ENCODE measurements at places on chromosomes 2 and 18.

GRCh38 chr2:195590861-195591205 is 66.2 kb upstream of the SLC39A10 start:
- no peak overlapping the region for H3K4me3 ChIP-seq
- H3K4me1 ChIP-seq = peaks cover 5% of the 10 kb centered on the region
- H3K27ac ChIP-seq = no peak overlapping the region
- no peak for DNase-seq
- no peaks in the 10 kb centered on the region for H3K36me3 ChIP-seq

GRCh38 chr2:212682937-212683336 is 144.3 kb upstream of the ERBB4 start:
- no peak for DNase-seq
- no peaks in the 10 kb centered on the region for H3K27me3 ChIP-seq
- no peak overlapping the region for H3K27ac ChIP-seq
- H3K4me3 ChIP-seq = no peak overlapping the region

DNA sequence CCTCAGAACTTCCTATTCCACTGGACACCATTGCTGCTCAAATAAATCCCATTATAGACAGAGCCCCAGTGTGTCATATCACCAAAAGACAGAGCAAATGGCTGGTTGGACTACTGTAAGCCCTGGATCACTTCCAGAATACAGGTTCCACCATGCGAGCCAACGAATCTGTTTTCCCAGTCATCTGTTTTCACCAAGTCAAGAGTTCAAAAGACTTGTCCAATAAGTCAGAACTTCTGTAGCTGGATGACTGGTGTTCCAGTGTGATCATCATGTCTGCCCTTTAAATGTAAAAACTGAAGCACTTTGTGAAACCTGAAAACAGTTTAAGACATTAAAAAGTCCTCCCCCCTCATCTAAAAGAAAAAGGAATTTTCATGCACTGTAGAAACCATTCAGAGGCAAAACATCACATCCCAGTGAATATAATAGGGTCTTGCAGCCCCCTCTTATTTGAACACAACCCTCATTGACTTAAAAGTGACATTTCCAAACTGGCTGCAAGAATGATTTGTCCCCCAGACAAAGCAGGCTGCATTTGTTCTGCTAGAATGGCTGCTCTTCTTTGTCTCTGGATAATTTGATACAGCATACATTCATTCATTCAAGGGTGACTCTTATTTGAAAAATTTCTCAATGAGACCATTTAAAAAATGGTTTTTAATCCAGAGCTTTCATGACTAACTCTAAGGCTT is 64.6 kb upstream of the TANC1 start:
- H3K27me3 ChIP-seq = no peaks in the 10 kb centered on the region
- H3K4me1 ChIP-seq = no peaks in the 10 kb centered on the region
- no peak overlapping the region for H3K27ac ChIP-seq
- H3K4me3 ChIP-seq = no peak overlapping the region
- H3K36me3 ChIP-seq = no peaks in the 10 kb centered on the region

DNA sequence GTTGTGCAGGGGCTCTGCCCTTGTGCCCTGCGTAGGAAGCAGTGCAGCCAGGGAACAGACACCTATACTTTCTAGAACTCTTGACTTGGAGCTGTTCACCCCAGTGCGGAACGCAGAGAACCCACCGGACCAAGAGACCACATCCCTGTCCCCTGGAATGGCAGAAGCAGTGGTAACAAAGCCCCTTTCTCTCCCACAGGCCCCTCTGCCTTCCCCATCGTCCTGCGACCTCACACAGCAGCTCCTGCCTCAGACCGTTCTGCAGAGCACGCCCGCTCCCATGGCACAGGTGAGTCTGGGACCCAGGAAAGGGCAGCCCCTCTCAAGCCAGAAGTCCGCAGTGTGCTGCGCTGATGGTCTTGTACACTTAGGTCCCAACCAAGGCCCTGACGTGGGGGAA is 24.6 kb upstream of the RPL31 start:
- no peak for DNase-seq
- H3K27ac ChIP-seq = no peak overlapping the region
- H3K27me3 ChIP-seq = no peaks in the 10 kb centered on the region
- no peaks in the 10 kb centered on the region for H3K36me3 ChIP-seq
- peaks cover 15% of the 10 kb centered on the region for H3K4me1 ChIP-seq
- no peak overlapping the region for H3K4me3 ChIP-seq

DNA sequence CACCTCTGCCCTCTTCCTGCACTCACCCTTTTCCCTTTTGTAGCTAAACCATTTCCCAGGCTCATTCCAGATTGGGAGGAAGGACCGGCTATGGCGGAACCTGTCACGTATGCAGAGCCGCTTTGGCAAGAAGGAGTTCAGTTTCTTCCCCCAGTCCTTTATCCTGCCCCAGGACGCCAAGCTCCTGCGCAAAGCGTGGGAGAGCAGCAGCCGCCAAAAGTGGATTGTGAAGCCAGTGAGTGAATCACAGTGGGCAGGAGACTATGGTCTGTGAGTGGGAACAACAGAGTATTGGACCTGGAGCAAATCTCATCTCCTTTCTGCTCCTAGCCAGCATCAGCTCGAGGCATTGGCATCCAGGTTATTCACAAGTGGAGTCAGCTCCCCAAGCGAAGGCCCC is 35.0 kb upstream of the CYP27A1 start:
- no peaks in the 10 kb centered on the region for H3K27me3 ChIP-seq
- H3K4me1 ChIP-seq = no peaks in the 10 kb centered on the region
- H3K4me3 ChIP-seq = no peak overlapping the region
- H3K36me3 ChIP-seq = no peaks in the 10 kb centered on the region
- no peak for DNase-seq
- H3K27ac ChIP-seq = no peak overlapping the region

DNA sequence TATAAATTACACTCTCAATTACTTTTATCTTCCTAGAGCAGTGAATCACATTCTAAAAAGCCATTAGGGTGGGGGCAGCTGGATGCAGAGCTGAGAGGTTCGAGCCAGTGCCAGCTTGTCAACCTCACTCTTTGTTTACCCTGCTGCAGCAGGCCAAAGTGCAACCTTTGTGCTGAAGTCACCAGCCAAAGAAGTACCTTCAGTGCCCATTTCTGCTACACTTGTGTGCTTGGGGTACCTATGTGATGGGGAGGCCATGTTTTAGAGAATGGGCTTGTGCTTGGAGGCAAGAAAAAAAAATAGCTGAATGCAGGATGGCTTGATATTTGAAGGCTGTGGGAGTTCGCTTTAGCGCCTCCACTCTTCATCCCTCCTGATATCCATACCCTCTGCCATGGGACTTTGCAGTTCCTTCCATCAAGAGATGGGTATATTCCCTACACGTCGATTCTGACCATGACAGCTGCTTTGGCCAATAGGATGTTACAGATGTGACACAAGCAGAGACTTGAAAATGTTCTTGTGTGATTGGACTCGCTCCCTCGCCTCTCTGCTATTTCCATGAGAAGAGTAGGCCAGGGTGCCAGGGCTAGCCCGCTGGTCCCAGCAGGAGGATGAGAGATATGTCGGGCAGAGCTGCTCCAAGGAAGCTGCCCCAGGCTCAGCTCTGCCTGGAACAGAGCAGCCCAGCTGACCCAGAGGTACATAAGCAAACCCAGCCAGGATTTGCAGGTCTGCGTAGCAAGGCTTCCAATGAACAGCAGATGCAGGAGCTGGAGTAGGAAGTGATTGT is 12.7 kb upstream of the FZD5 start:
- no peak overlapping the region for H3K4me3 ChIP-seq
- H3K27ac ChIP-seq = no peak overlapping the region
- no peaks in the 10 kb centered on the region for H3K36me3 ChIP-seq
- no peak for DNase-seq
- H3K27me3 ChIP-seq = no peaks in the 10 kb centered on the region

DNA sequence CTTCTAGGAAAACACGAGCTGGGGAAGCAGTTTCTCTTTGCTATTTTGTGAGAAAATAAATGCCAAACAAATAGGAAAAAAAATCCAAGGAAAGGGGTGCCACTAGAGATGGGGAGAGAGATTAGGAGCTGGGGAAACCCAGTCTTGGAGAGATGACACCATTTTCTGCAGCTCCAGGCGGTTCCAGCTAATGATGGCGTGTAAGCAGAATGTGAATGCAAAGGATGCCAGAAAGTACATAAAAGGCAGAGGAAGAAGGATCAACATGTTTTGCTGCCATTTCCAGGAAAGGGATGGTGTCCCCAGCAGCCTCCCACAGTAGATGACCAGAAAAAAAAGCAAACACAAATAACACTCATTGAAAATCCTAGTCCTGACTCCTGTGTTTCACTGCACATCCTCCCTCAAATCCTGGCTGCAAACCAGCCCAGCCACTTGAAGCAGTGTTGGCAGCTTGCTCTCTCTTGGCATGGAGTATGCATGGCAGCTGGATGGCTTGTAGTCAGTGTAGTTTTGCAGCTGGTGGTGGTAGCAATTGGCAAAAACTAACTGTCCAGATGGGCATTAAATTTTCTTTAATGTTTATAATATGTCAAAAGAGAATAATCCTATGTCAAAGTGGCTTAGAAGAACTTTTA is 93.6 kb downstream of the FTCDNL1 start:
- no peaks in the 10 kb centered on the region for H3K27me3 ChIP-seq
- H3K36me3 ChIP-seq = no peaks in the 10 kb centered on the region
- H3K4me3 ChIP-seq = no peak overlapping the region
- DNase-seq = no peak
- H3K27ac ChIP-seq = no peak overlapping the region

GRCh38 chr2:240930096-240930630 is 24.0 kb downstream of the CROCC2 start:
- DNase-seq = no peak
- no peaks in the 10 kb centered on the region for H3K4me1 ChIP-seq
- no peaks in the 10 kb centered on the region for H3K36me3 ChIP-seq
- no peaks in the 10 kb centered on the region for H3K27me3 ChIP-seq
- no peak overlapping the region for H3K4me3 ChIP-seq

GRCh38 chr18:13213036-13213795 is 5.3 kb upstream of the LDLRAD4 start:
- H3K4me1 ChIP-seq = peaks cover 12% of the 10 kb centered on the region
- DNase-seq = no peak
- no peak overlapping the region for H3K27ac ChIP-seq
- no peaks in the 10 kb centered on the region for H3K36me3 ChIP-seq
- no peak overlapping the region for H3K4me3 ChIP-seq

GRCh38 chr2:7288484-7288883 is 371.3 kb downstream of the RNF144A start:
- H3K4me3 ChIP-seq = no peak overlapping the region
- no peak for DNase-seq
- no peaks in the 10 kb centered on the region for H3K4me1 ChIP-seq
- no peaks in the 10 kb centered on the region for H3K27me3 ChIP-seq

DNA sequence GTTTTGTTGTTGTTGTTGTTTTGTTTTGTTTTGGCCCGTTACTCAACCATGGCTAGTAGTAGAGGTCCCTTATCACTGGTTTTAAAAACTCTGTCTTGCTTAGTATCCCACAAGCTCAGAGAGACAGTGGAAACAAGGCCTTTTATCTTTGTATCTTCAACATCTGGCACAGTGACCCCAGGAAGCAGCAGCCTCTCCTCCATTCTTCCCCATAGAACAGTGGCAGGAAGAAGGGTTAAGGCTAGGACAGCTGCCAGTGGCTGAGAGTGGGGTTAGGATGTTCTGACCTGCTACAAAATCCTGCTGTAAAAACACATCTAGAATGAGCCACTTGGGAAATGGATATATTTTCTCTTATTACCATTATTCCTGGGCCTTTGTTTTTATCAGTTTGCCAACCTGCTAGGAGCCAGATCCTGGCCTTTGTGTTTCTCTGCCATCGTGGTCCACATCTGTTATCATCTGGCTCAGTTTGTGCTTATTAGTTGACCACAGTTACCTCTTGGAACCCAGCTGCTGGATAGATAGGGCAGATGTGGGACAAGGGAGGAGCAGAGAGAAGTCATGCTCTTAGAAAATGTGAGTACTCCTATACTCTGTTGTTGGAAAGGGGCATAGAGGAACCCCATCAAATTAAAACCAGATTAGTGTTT is 246.8 kb downstream of the AGPS start:
- H3K4me1 ChIP-seq = no peaks in the 10 kb centered on the region
- no peaks in the 10 kb centered on the region for H3K27me3 ChIP-seq
- no peaks in the 10 kb centered on the region for H3K36me3 ChIP-seq

DNA sequence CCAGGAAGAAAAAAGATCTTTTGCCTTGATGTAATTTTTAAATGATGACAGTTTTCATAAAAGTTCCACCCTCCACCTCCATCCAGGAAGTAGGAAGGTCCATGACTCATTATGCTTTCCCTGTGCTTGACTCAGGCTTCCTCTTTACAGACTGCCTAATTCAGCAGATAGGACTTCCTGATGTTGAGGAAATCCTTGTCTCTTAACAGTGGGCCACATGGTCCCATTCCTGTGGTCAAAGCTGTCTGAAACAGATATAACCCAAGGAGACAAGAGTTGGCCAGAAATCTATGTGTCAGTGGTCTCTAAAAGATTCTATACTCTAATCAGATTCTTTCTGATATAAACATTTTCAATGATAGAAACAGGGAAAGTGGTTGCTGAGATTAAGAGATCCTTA is 119.1 kb downstream of the BAZ2B start:
- no peaks in the 10 kb centered on the region for H3K27me3 ChIP-seq
- no peaks in the 10 kb centered on the region for H3K4me1 ChIP-seq
- H3K36me3 ChIP-seq = peaks cover 2% of the 10 kb centered on the region
- DNase-seq = no peak

- no peaks in the 10 kb centered on the region for H3K27me3 ChIP-seq
- no peaks in the 10 kb centered on the region for H3K4me1 ChIP-seq
- no peak overlapping the region for H3K4me3 ChIP-seq
These were observed 159.0 kb downstream of the ZFP36L2 start for GRCh38 chr2:43067254-43068040.

- H3K27ac ChIP-seq = no peak overlapping the region
- no peak overlapping the region for H3K4me3 ChIP-seq
- H3K27me3 ChIP-seq = no peaks in the 10 kb centered on the region
These were observed 180.9 kb downstream of the KCNE4 start for GRCh38 chr2:223232896-223233295.

GRCh38 chr2:236250286-236250685 is 13.9 kb downstream of the ASB18 start:
- no peak for DNase-seq
- no peak overlapping the region for H3K4me3 ChIP-seq
- peaks cover 4% of the 10 kb centered on the region for H3K27me3 ChIP-seq
- no peaks in the 10 kb centered on the region for H3K36me3 ChIP-seq

DNA sequence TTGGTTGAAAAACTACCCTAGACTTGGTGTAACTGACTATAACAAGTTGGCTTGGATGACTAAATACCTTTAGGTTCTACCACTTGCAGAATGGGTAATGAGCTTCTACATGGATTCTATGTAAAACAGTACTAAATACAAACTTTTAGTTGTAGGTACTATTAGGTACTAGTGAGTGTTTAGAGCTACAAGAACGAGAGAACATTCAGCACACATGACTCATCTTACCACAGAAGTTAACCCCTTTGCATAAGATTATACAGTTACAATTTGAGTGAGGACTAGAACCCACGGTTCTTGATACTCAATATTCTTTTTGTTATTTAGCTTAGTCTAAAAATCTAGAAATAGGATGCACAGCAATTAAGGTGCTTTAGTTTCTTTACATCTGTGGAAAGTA is 101.7 kb upstream of the TFCP2L1 start:
- no peak for DNase-seq
- no peaks in the 10 kb centered on the region for H3K4me1 ChIP-seq
- no peak overlapping the region for H3K4me3 ChIP-seq
- H3K27me3 ChIP-seq = no peaks in the 10 kb centered on the region
- H3K36me3 ChIP-seq = peaks cover 32% of the 10 kb centered on the region

GRCh38 chr2:124713969-124714368 is 688.9 kb downstream of the CNTNAP5 start:
- no peaks in the 10 kb centered on the region for H3K27me3 ChIP-seq
- H3K36me3 ChIP-seq = no peaks in the 10 kb centered on the region
- no peak for DNase-seq
- H3K4me3 ChIP-seq = no peak overlapping the region
- H3K4me1 ChIP-seq = no peaks in the 10 kb centered on the region
